Naive thymus-derived CD8-positive, alpha-beta T cell (primary cell): ENCODE measurements at places on chromosomes 6 and 20.

GRCh38 chr6:29769336-29769735, 46.1 kb downstream of the HLA-F start:
- DNase-seq: no peak

- no peak for DNase-seq
Observed at GRCh38 chr6:161696801-161697200, 422.9 kb upstream of the AGPAT4 start.

- DNase-seq: no peak
Observed at GRCh38 chr6:147095316-147095715, 108.9 kb upstream of the STXBP5 start.

- no peak for DNase-seq
Observed at GRCh38 chr6:13941902-13942301, 17.1 kb downstream of the RNF182 start.

- no peak for DNase-seq
Observed at GRCh38 chr6:107598091-107598490, 108.2 kb downstream of the SOBP start.
